Breast epithelium (tissue), 4 donors: ENCODE measurements at places on chromosomes 11 and 22.

DNA sequence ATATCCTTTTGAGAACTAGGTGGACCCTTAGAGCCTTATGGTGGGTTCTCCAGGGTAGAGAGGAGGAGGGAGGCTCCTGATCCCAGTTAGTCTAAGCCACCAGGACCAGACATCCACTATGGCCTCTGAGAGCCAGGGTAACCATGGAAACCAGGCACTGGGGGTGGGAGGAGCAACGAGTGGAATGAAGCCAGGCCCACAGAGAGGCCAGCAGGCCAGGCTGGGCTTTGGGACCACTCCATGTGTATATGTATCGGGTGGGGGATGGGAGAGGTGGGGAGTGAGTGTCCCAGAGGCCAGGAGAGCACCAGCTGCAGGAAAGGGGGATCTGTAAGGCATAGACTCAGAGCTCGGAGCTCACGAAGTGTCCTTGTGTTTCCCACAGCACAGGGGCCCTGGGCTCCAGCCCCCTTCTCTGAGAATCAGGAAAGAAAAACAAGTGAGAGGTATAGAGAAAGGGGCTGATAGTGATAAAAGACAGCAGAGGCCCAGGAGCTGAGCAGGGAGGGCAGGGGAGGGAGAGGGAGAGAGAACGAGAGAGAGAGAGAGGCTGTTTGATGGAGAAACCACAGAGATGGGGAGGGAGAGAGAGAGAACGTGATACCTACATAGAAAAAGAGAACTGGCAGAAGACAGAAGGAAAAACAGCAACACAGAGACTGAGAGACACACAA is 15.5 kb upstream of the TSPAN18 start:
- no peak for DNase-seq

DNA sequence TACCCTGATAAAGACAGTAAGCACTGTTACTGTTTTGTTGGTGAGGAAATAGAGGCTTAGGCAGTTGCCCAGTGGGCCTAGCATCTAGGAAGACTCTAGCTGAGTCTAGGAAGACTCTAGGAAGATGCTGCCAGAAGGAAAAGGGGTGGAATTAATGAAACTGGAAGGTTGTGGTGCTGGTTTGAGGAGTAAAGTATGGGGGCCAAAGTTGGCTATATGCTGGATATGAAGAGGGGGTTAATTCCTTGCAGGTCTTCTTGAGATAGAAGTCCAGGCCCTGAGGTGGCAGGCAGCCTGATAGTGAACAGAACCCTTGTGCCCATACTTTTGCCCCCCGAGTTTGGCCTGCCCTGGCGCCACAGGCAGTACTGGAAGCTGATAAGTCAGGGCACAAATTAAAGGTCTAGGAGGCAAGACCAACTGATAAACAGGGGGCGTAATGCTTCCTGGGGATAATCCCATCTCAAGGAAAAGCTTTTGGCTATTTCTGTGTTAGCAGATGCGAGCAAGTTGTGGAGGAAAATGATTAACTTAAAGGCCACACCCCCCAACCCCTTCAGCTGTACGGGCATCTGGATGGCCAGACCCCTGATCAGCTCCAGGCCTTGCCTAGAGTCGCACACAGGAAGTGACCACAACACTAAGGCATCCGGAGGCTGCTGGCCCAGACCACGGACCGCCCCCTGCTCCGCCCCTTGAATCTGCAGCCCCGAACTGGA is 3.1 kb downstream of the ILK start:
- peak; percentile 93 for DNase-seq

GRCh38 chr11:94308024-94308423 is 3.6 kb downstream of the IZUMO1R start:
- DNase-seq = no peak

GRCh38 chr11:70910835-70911234 is 341.5 kb downstream of the SHANK2 start:
- peak; percentile 3 for DNase-seq

- peak; percentile 28 for DNase-seq
These were observed 134.3 kb downstream of the CRYBB2 start for GRCh38 chr22:25353516-25354445.

GRCh38 chr11:106473089-106473722 is 395.7 kb downstream of the AASDHPPT start:
- DNase-seq = no peak
